RCC 7860 (cell line): ENCODE measurements at places on chromosomes 12 and 14.
A peak's percentile ranks its signal among the peaks of the same experiment; 100 is the strongest.

- DNase-seq, result no peak
Measured at GRCh38 chr12:5102261-5102789, 58.6 kb downstream of the KCNA5 start.

- peak; percentile 48 for DNase-seq
Measured at GRCh38 chr12:80472911-80473500, 29.0 kb downstream of the PTPRQ start.

DNA sequence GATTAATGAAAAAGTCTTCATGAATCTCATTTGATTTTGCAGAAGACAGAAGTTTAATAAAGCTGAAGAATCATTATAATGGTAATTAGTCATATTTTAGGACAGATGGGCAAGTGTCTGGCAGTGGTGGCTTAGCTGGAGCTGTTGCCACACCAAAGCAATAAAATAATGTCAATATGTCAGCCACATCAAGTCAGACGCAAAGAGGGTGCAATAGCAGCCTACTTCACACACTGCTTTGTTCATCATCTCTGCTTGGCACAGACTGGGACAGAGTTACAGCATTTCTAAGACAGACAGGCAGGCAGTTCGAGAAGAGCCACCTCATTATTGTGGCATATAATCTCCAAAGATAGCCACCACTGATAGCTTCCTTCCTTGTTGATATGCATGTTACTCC, 16.9 kb upstream of the KRR1 start:
- DNase-seq, result no peak

DNA sequence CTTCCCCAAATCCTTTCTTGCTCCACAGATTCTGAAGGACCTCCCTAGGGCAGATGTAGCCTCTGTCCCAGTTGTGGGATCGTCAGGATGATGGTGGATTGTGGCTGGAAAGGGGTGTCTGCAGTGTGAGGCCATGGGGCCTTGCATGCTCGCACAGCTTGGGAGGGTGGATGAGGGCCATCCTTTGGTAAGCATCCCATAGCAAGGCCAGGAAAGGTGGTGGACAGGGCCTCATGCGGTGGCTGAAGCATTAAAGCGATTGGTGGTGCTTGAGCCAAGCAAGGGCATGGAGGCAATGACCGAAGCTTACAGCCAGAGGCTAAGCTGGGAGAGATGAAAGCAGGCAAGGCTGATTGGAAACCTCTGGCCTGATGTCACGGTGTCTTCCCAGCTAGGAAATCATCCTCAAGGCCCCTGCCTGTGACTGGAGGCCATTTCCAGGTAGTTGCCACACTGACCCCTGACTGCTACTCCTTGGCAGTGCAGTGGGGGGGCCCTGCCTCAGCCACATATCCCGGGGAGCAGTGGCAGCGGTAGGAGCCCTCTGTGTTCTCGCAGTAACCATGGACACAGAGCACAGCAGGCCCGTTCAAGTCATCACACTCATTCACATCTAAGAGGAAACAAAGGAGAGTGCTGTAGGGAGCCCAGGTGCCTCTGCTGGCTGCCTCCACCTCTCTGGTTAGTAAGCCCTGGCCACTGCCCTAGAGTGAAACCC, 7.0 kb downstream of the ISCA2 start:
- DNase-seq, result no peak

- DNase-seq, result no peak
Measured at GRCh38 chr12:119258149-119258548, 76.4 kb upstream of the CCDC60 start.

DNA sequence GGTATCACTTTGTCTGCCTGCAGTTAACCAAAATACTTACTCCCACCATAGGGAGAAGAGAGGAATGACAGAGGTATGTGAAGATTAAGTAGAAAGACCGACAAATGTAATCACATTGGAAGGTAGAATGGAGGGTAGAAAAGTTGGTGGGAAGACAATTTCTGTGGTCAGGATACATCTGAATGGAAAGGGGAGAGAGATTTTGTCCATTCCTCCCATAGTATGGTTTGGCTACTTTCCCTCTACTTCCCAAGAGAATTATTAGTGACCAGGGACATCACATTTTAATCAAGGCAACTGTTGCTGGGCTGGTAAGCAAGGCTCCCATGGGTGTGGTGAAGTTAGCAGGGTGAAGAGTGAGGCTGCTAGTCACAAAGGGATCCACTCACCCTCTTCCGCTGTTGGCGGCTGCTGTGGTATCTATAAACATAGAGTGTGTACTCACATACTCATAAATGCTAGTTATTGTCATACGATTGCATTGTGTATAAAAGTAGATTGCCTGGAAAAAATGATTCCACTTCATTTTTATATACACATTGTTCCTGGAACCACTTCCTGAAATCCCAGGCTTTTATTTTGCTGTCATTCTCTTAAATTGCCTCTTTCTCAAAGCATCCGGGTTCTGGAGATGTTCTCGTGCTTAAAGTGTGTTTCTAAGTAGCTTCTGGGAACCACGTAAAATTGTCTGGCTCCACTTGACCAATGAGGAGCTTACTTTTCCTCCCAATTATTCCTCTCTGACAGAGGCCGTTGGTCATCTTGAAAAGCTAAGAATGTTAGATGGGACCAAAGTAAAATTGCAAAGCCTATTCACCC, 413.1 kb downstream of the ZFP36L1 start:
- DNase-seq, result no peak

- no peak for DNase-seq
Measured at GRCh38 chr14:77119851-77120250, 21.7 kb downstream of the ZDHHC22 start.

DNA sequence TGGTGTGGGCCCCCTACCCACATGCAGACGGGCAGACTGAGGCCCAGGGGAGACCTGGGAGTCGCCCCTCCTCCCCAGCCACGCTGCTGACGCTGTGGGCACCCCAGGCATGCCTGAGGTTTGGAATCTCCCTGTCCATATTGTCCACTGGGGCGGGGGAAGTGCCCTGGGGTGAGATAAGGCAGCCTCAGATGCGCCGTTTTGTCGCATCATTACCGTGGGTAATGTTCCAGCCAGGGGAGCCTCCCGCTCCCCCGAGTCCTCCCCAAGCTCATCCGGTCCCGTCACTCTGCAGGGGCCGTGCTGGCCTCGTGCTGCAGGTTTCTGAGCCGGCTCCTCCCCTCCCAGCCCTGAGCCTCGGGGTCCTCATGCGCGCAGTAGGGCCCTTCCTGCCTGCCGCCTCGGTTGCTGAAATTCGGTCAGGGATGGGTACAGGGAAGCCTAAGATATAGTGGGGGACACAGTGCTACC, 11.4 kb downstream of the INF2 start:
- DNase-seq, result no peak

GRCh38 chr14:95125915-95126314, 31.4 kb downstream of the DICER1 start:
- DNase-seq, result no peak

GRCh38 chr12:92540782-92541423, 161.9 kb upstream of the PLEKHG7 start:
- no peak for DNase-seq

DNA sequence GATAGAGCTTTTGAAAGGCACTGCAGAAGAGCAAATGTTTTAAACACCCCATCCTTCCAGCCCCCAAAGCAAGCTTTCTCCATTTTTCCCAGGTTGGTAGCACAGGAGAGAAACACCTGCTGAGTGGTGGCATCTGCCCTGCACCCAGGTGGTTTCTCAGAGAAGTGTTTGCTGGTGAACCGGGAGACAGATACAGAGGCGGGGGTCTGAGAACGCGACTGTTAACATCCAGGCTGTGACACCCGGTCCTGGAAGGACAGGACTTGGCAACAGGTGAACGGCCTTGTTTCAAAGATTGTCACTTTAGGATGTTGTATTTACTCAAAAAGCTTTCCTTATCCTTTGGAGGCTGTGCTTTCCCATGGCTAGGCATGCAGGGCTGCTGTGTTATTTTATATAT, 18.5 kb downstream of the MMAB start:
- no peak for DNase-seq

DNA sequence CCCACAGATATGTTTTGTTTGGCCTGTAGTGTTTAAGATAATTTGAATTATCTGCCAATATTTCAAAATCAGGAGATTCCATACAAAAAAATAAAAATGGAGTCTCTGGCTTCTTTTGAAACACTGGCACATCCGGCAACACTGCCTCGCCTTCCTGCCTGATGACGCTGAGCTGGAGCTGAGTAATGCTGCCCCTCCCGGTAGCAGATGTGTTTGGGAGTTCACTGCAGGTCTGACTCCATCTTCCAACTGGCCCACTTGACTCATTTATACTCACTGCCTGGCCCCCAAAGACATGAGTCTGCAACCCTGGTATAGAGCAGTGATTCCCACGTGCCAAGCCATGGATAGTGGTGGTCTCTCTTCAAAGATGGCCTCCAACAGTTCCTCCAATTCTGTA, 7.4 kb downstream of the CIT start:
- peak; percentile 49 for DNase-seq

GRCh38 chr14:92963301-92964123, 40.6 kb downstream of the CHGA start:
- no peak for DNase-seq

GRCh38 chr12:59867689-59868088, 271.9 kb downstream of the SLC16A7 start:
- DNase-seq, result no peak

DNA sequence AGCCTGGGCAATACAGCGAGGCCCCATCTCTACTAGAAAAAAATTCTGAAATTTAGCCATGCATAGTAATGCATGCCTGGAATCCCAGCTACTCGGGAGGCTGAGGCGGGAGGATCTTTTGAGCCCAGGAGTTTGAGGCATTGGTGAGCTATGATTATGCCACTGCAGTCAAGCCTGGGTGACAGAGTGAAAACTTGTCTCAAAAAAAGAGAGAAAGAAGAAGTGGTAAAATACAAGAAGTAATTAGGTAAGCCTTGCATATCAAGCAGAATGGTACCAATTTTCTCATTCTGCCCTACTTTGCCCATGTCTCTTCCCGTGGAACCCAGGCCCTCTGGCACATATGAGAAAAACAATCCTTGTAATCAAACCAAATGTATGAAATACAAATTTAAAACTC, 70.7 kb downstream of the SUSD6 start:
- DNase-seq, result no peak

DNA sequence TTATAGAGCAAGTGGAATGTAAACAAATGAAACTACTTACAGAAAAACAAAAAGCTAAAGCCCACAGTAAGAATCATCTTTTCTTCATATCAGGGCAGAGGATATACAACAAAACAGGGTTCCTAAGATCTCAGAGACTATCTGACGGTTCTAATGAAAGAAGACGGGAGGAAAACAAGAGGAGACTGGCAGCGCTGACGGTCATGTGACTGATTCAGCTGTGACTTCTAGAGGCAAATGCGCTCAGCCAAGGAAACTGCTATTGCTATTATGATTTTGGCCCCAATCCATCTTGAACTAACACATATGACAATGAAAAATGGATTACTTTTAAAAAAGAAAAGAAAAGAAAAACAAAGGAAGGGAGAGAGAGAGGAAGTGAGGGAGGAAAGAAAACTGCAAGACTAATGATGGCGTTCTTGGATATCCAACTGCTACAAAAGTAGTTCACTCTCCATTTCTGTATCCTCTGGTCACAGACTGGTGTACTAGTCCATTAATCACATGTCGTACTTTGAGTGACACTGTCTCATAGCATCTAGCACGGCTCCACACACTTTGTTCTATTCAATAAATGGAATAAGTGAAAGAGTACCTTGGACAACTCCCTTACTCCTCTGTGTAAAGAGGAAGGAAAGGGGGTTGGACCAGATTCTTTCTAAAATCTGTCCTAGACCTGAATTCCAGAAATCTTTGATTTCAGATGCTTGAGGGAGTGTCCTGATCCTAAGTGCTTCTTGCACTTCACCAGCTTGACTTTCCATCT, 119.3 kb downstream of the DAD1 start:
- no peak for DNase-seq

DNA sequence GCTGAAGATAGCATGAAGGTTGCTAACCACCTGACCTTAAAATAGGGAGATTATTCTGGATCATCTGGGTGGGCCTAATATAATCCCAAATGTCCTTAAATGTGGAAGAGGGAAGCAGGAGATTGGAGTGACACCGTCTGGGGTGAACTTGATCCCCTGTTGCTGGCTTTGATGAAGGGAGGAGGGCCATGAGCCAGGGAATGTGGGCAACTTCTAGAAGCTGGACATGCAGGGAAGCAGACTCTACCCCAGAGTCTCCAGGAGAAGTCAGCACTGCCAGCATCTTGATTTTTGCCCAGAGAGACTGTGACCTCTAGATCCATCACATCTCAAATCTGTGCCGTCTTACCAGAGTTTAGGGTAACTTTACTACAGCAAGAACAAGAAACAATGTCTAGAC, 9.2 kb upstream of the KRT5 start:
- DNase-seq, result no peak

- DNase-seq, result no peak
Measured at GRCh38 chr14:103836976-103837725, 10.2 kb downstream of the PPP1R13B start.

- no peak for DNase-seq
Measured at GRCh38 chr12:71011261-71011660, 90.7 kb upstream of the PTPRR start.

GRCh38 chr12:94872971-94873733, 130.3 kb downstream of the NDUFA12 start:
- DNase-seq, result no peak

DNA sequence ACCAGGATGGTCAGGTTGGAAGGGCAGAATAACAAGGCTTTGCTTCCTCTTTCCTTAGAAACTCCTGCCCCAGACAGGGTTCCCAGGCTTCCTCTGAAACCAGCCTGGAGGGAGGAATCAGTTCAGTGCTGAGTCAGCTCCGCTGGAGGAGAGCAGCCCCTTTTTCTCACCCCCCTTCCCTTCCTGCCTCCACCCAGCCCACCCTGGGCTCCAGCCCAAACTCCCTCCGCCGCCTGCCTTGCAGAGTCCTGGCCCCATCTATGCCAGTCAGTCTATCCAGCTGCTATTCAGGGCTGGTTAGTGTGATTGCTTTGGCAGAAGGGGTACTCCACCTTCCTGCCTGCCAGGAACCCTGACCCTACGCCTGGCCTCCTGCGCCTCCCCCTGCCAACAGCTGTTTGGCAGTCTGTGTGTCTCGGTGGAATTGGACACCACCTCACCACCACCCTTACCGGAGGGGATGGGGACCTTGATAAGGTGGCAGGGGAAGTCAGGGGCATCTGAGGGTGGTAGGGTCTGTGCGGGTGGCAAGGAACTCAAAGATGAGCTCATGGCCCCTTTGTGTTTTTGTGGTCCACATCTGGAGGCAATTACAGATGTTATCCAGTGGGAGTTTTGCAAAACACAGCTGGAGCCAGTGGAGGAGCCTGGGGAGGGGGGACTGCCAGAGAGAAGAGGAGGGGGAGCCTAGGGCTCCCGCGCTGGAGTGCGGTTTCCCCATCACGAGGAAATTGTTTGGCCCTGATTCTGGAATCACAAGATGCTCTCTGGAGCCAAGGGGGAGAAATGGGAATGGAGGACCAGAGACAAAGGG, 12.2 kb downstream of the MMP14 start:
- DNase-seq, result no peak

- DNase-seq, result no peak
Measured at GRCh38 chr14:76936483-76936882, 92.0 kb downstream of the IRF2BPL start.

- no peak for DNase-seq
Measured at GRCh38 chr14:98101323-98101722, 1170.7 kb downstream of the BCL11B start.

GRCh38 chr14:21860172-21860571, 186.6 kb upstream of the OR4E1 start:
- no peak for DNase-seq
